Stimulated activated CD4-positive, alpha-beta T cell treated with anti-CD3 and anti-CD28 coated beads, TNF-alpha, amount 100 ng/mL, for 1 hour (primary cell): ENCODE measurements at places on chromosomes 12 and 14.

GRCh38 chr12:11397366-11397765, 2.0 kb upstream of the PRB2 start:
- no peak for DNase-seq

- DNase-seq: no peak
Observed at GRCh38 chr12:130253866-130254265, 83.8 kb upstream of the PIWIL1 start.

GRCh38 chr12:49014547-49014946, 4.0 kb downstream of the PRKAG1 start:
- no peak for DNase-seq

DNA sequence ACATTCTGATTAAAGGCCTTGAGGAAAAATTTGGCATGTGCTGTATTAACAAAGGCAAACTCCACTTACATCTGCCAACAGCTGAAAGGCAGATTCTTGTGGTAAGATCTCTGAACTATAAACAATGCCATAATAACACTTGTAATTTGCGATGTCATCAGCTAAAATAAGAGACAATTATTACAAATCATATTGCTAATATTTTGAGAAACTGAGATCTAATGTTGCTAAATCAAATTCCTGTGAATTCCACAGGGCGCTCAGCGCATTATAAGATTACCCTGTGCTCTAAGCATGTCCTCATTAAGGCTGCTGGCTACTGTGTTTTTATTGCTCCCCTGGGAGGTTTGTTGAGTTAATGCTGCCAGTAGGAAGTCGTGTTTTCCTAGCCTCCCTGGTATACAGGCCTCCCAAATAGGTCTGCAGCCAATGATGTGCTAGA, 244.8 kb downstream of the DACT1 start:
- DNase-seq: no peak

- DNase-seq: no peak
Observed at GRCh38 chr12:120227233-120228040, 26.5 kb upstream of the RPLP0 start.

DNA sequence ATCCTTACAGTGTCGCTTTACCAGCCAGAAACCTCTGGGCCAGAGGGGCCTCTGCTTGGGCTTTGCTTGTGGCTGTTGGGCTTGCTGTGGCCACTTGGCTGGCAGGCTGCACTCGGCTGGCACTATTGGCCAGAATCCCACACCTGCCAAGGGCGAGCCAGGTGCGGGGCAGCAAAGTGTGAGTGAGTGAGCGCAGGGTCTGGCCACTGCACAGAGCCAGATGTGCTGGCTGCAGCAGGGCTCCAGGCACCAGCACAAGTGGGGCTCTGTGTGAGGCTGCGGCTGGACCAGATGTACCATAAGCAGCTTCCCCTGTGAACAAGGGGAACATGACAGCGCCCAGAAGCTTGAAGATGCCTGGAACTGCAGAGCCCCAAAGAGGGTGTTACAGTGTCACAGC, 33.5 kb upstream of the ARID2 start:
- no peak for DNase-seq

DNA sequence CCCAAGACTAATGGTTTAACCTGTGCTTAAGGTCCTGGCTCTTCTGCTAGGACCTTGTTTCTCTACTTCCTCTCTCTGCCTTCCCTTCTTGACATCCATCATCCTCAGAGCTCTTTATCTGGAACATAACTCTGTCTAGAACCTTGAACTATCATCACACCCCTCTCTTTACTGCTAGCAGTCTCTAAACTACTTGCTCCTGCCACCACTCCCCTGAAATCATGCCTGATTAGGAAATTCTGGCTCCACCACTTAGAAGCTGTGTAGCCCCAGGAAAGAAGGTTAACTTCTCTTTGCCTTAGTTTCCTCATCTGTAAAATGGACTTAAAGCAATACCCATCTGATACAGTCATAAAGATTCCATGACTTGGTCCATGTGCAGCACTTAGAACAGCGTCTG, 9.1 kb downstream of the SLC38A1 start:
- DNase-seq: no peak

GRCh38 chr12:94172031-94172430, 23.7 kb downstream of the PLXNC1 start:
- DNase-seq: peak; percentile 4

DNA sequence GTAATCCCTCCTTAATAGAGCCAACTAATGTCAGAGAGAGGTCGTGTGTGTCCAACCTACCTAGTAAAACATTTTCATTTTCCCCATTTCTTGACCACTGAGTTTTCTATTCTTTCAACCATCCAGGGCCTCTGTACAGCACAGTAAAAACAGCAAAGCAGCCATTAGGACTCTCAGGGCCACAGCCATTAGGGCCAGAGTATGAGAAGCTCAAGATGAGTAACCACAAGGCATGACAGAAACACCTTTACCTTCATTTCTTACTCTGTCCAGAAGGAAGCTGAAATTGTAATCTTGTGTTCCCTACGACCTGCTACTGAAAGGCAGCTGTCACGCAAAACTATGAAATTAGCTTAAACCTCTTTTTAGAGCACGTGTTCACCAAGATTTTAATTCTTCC, 2.3 kb downstream of the SPPL3 start:
- DNase-seq: no peak

DNA sequence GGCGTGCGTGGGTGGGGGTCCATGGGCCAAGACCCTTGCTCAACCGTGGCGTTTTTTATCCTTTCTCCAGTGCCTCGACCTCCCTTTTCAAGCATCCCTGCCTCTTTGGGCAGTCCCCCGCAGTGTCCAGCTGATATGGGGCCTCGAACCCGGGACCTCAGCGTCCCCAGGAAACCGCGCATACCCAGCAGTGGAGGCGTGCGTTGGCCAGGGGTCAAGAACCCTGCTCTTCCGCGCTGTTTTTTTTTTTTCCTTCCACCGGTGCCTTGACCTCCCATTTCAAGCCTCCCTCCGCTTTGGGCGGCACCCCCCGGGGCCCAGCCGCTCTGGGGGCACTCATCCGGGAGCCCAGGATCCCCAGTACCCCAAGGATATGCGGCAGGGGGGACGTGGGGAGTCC, 325.8 kb downstream of the ALG10 start:
- no peak for DNase-seq

- DNase-seq: no peak
Observed at GRCh38 chr12:22687361-22688076, 62.5 kb downstream of the ETNK1 start.

- no peak for DNase-seq
Observed at GRCh38 chr14:99445931-99446330, 34.7 kb downstream of the SETD3 start.

GRCh38 chr12:100485983-100486382, 12.3 kb downstream of the NR1H4 start:
- DNase-seq: no peak

DNA sequence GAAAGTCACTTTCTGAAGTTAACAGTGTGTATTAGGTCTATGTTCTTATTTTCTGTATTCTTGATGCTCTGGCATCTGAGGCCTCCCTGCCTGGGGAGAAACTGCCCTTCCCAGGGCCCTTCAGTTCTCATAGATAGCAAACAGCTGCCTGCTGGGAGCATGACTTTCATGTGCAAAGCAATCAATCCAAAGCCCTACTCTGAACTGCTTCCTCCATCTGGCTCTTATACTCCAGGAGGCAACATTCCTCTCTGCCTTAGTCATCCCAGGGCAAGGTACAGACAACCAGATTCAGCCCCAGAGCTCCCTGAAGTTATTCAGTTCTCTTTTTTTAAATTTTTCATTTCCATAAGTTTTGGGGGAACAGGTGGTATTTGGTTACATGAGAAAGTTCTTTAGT, 41.7 kb upstream of the RIN3 start:
- DNase-seq: no peak

DNA sequence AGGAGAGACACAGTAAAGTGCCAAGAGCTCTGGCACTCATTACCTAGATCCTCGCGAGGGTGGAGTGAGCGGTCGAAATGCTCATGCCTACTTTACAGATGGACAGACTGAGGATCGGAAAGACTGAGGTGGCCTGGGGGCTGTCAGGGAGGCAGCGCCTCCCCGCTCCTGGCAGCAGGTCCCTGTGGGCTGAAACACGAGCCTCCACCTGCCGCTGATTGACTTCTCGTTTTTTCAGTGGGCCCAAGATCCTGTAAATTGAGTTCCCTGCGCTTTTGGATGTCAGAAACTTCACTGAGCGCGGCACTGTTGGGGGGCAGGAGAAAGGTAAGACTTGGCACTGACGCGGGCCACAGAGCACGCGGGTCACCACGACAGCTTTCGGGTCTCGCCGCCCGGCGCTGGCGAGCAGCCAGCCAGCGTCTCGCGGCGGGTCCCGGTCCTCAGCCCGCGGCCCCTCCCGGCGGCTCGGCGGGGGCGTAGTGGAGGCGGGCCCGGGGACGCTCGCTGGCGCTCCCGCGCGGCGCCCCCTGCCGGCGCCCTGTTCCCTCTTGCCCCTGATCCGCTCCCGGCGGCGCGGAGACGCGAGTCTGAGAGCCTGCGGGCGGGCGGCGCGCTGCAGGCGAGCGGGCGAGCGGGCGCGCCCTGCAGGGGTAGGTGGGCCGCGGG, 552 bp upstream of the SCN8A start:
- DNase-seq: peak; percentile 73

GRCh38 chr12:65364046-65364445, 85.6 kb downstream of the MSRB3 start:
- DNase-seq: no peak

DNA sequence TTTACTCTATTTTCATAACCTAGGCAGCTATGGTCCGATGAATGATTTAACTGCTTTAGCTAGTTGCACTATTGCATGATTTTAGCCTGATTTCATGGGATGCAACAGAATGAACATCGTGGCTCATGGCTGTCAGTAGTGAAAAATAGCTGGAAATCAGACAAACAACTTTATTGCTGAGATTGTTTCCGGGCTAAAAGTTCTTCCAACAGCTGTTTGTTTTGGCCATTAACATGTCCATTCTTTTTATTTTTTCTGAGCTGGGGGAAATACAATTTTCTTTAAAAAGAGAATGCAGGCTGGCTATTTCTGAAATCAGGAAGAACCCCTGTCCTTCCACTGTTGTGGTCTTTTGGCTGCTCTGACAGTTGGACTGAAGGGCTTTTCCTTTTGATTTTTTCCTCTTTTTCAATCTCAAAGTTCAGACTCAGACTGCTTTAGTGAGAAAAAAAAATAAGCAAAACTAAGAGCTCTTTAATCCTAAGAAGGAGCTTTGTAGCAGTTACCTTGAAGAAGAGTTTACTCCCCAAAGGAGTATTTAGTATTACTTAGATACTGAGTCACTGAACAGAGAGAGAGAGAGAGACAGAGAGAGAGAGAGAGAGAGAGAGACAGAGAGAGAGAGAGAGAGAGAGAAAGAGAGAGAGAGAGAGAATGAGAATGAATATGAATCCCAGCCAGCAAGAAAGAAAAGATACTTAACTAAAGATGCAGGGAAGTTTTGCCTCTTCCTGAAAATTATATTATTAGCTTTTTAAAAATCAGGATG, at the start of gene NAV3:
NAV3 (plus strand) TSS at position 312 of the 769 bp plus-strand sequence. CDS start 568 bp downstream, outside the sequence.
- no peak for DNase-seq

DNA sequence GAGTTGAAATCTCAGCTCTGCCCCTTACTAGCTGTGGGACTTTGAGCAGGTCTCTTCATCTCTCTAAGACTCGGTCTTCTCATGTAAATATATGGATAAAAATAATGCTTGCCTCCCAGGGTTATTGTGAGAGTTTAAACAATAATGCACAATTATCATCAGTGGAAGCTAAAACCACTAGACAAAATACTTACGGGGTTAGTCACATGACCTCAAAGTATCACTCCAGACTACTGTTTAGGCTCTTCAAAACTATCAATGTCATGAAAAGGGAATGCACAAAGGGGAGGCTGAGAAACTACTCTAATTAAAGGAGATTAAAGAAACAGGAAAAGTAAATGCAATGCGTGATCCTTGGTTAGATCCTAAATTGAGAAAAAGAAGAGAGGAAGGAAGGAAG, 24.5 kb upstream of the TSPAN11 start:
- no peak for DNase-seq

- no peak for DNase-seq
Observed at GRCh38 chr14:66628636-66629035, 120.7 kb downstream of the GPHN start.

DNA sequence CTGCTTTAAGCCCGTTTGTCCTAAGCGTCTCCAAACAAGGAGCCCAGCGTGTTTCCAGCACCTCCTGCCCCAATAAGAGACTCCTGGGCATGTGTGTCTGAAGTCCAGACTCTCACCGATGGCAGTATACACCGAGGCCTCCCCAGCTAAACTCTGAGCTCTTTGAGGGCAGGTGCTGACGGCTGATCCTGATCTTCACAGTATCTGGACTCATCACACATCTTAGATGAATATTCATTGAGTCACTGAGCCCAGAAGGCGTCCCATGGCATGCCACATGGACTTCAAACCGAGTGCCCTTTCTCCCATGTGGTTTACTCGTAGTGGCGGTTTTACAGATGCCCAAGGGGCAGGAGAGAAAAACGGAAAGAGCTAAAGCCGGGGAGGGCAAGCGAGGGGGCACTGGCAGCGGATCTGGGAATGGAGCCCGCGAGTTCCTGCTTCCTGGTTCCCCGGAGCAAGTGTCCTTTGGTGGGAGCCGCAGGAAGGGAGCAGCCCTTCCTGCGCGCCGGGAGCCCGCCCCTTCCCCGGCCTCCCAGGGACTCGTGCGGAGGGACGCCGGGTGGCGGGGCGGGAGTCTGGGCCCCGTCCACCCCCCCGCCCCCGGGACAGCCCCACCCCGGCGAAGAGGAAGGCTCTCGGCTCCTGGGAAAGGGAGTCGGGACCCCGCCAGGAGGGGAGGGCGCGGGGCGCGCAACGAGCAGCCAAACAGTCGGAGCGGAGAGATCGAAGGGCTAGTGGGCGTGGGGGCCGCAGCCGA, 585 bp upstream of the TEAD4 start:
- no peak for DNase-seq

DNA sequence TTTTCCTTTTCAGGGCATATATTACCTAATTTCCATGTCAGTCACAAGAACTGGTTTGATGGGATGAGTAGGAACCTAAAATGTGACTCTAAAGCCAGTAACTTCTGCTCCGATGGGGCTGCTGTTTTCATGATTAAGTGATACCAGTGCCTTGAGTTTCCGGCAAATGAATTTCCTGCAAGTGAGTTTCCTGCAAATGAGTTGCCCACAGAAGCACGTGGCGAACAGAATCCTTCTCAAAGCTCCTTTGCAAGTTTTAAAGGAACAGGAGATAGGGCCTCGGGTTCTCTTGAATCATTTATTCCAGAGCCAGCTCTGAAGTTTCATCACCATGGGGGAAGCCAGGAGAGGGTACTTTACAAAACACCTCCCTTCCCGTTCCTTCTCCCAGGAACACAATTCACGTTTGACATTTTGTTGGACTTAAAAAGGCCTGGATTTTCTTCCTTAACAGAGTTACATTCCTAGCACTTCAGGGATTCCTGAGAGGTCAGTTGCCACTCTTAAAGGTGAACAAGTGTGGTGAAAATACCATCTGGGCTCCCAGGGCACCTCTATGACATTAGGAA, 2.2 kb upstream of the PPTC7 start:
- DNase-seq: no peak

GRCh38 chr12:51392556-51393237, 1.5 kb upstream of the GALNT6 start:
- DNase-seq: no peak

DNA sequence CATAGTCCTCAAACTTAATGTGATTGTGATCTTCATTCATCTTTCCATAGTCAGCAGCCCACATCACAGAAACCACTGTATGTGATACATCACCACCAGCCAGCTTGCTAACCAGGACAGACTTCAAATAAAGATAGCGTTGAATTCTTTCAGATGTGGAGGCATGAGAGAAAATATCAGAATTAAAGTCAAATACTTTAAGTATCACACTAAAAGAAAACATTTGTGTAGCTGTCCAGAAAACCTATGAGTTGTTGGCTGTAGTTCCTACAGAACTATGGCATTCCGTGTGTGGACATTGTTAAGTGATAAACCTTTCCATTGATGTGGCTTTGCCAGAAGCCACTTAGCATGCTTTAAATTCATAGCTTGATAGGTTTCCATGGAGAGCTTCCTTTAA, 105.1 kb downstream of the LLPH start:
- DNase-seq: no peak

- DNase-seq: no peak
Observed at GRCh38 chr14:91088585-91089235, 25.2 kb upstream of the DGLUCY start.
